NCI-H345 (cell line): ENCODE measurements at places on chromosomes 5 and 9.
A peak's percentile ranks its signal among the peaks of the same experiment; 100 is the strongest.

GRCh38 chr5:124906339-124907097 lies 160.1 kb upstream of the ZNF608 start:
- DNase-seq: peak; percentile 41

DNA sequence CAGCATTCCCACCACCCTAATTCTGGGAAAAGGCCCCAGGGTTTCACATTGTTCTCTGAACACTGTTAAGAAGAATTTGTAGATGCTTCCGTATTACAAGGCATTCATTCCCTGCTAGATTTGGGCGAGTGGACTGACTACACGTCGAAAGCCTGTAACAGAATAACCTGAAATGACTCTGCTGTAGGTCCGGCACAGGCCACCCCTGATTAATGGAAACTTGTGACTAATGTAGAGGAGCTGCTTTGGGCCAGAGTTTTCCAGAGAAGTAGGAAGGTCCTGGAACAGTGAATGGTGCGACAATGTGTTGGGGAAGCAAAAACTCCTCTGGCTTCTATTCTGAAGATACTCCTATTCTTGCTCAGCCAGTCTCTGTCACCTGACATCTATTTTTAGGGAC lies 87.6 kb downstream of the NR3C1 start:
- DNase-seq: no peak

GRCh38 chr5:135030956-135031812 lies 2.8 kb downstream of the PITX1 start:
- DNase-seq: no peak

DNA sequence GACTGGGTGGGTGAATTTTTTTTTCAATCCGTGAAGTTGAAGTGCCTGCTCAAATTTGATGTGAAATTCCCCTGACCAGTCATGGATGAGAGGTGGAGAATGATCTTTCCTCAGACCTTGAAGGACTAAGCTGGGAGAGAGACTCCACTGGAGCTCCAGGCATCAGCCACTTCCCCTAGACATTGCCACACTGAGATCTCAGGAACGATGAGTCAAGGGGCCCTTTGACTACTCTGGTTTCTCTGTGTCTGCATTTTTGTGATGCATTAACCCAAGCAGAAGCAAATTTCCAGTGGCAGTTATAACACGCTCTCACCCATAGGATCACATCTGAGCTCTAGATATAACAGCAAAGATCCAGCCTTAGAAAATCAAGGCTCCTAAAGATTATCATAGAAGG lies 171.2 kb upstream of the KIF2A start:
- no peak for DNase-seq

DNA sequence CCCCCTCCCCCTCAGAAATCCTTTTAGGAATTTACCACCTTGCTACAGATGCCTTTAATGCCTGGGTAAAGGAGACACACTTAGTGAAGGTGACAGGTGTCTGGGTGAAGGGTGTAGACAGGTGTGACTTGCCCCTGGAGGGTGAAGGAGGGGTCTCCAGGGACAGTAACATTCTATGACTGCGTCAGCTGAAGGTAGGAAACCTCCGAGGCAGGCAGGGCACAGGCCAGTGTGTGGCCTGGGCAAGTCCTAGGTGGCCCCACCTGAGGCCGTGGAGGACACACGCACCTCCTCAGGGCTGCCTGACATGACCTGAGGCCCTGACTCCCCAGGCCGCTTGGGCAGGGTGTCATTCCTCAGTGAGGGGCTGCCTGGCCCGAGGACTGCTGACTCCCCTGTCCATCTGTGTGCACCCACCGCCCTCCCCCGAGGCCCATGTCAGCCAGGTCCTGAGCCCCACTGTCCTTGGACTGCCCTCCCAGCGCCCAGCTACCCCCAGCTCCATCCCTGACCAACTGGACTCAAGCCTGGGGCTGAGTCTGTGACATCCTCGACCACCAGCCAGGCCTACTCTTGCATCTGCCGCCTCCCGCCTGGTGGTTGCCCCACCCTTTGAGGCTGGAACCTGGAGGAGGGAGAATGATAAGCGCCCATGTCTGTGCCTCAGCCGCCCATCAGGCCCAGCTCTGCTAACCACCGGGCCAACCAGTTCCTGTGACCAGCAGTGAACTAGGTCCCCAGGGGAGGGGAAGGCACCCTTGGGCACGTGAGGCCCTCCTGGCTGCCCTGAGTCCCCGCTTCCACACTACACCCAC lies 18.4 kb downstream of the CARD19 start:
- no peak for DNase-seq

- DNase-seq: no peak
Observed at GRCh38 chr5:122402955-122403685, 91.1 kb downstream of the SNCAIP start.

- peak; percentile 34 for DNase-seq
Observed at GRCh38 chr5:132830436-132831094, at the start of gene SHROOM1. Gene SHROOM1 (minus strand): TSS chr5:132830647. CDS start chr5:132826140, 4,507 bp downstream.

DNA sequence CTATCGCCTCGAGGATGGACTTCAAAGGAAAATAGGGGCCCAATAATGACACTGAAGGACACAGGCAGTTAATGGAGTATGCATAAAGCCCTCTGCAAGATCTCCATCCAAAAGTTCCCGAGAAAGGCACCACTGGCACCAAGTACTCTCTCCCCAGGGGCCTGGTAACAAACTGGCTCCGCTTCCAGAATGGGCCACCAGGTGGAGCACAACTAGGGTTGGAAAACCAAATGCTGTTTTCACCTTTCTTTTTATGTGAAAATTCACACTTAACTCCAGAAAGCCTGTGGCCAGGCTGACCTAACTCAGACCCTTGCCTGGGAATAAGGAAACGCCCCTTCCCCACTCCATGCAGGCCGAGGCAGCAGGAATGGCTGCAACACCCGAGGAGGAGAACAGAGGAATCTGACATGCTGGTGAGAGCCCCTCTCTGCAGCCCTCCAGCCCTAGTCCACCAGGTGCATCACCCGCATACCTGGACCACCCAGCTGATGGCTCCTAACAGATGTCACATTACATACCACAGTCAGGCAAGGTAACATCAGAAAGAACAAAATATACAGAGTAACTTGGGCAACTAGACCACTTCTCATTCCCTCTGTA lies 42.8 kb downstream of the CAMSAP1 start:
- peak; percentile 42 for DNase-seq

- no peak for DNase-seq
Observed at GRCh38 chr9:70563431-70564204, 149.2 kb upstream of the KLF9 start.

GRCh38 chr5:164650427-164650826 lies 1145.0 kb downstream of the MAT2B start:
- no peak for DNase-seq
